Caki2 (cell line): ENCODE measurements at places on chromosomes 7 and 10. TPM values are rescaled to one million over a fixed set of nuclear protein-coding genes. Genes with fewer than 3 reads are reported as not detected.

DNA sequence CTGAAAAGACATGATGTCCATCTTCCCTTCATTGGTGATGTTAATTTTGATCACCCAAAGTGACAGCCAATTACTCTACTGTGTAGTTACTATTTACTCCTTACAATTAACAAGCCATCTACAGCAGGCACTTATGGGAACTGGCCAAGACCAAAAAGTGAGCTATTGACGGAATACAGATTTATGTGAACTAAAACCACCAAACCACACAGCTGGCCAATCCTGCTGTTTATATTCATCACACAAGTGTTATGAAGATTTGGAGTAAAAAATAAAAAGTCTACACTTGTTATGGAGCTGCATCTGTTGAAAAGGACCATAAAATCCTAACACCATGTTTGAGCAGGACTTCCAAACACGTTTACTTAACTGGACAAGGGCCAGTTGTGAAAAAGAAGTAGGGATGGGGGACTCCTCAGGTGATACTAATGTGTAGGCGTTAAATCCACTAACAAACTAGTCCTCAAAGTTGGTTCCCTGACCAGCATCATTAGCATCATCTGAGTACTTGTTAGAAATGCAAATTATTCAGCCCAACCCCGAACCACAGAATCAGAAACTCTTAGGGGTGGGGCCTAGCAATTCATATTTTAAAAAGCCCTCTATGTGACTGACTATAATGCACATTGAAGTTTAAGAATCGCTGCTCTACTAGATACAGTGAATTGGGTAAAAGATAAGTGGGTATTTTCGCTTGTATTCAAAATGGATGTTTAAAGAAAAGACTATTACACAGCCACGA lies 11.6 kb downstream of the MCMBP start:
- no peak for DNase-seq

- peak; percentile 86 for DNase-seq
Observed at GRCh38 chr10:52864201-52865106, 91.9 kb upstream of the MBL2 start.

DNA sequence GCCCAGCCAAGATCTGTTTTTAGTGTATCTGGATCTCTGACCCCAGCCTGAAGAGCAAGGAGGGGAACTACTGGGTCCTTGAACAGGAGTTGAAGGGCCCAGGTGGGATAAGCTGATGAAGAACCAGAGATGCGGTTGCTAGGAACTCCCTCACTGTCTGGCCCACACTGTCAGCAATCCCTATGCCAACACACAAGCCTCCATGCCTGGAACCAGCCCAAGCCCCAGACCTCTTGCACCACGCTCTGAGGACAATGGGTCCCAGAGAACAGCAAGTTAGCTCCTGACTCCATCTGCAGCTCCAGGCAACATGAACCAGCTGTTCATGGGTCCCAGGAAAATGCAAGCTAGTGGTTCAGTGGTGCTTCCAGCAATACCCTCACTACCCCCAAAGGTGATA lies 2.4 kb downstream of the NAT16 start:
- no peak for DNase-seq

Gene UPK3B
- total RNA-seq: 0.64 and 2.5 TPM in 2 replicates

GRCh38 chr7:76073335-76073990 lies 25.6 kb downstream of the MDH2 start:
- DNase-seq: no peak

DNA sequence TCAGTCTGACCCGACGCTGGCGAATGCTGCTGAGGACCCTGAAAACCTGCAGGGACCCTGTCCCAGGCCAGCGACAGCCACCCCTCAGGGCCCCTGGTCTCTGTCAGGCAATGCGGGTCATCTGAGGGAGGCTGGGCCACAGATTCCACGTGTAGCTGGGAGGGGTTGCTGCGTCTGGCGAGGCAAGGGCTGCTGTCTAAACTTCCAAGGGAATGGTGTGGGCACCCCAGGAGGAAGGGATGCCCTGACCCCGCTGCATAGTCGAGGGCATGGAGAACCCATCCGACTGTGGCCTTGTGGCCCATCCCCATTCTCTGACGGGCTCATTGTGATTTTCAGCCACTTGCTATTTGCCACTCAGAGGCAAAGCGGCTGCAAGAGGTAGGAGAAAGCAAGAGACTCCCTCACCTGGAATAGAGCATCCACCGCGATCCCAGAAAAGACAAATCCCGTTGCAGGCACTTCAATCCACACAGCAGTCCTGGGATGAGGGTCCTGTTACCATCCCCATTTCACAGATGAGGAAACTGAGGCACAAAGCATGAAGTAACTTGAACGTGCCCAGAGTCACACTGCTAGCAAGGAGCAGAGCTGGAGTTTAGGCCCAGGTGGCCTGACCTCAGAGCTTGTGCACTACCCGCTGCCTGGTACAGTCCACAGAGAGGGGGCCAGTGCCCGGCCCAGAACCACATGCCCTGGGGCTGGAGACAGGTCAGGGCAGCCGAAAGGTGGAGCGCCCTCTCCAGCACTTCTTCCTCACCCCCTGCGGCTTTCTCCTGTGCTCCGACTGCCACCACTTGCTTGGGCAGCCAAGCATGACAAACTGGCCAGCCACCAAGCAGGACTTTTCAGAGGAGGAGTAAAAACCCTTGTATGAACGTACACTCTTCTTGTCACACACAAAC lies 163.8 kb upstream of the KLF14 start:
- DNase-seq: peak; percentile 92

- DNase-seq: no peak
Observed at GRCh38 chr7:135661311-135662122, 797 bp upstream of the STMP1 start.

DNA sequence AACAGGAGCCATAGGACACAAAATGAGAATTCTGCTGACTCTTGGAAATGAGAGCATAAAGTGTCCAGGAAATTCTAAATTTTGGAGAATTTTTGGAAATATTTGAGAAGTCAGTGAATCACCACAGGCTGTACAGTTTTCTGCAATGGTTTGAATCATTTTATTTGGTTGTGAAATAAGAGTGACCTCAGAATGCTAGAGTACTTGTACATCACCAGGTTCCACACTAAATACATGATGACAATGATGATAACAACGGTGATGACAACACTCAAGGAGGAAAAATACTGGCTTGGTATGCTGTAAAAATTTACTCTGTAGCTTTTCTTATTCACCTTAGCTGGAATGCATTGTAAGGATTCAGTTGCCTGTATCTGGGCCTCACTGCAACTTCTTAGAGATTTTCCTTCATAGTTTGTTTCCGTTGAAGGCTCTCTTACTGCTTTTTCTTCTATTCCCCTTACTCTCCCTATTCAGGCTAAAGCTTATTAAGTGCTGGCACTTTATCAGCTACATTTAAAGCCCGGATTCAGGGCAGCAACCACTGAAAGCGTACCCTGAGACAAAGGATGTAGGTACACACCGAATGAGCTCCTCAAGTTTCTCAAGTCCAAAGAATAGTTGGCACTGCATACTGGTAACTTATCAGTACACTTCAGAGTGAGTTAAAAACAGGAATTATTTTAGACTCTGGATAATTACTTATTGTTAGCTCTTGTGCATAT lies 30.2 kb upstream of the NME8 start:
- no peak for DNase-seq

DNA sequence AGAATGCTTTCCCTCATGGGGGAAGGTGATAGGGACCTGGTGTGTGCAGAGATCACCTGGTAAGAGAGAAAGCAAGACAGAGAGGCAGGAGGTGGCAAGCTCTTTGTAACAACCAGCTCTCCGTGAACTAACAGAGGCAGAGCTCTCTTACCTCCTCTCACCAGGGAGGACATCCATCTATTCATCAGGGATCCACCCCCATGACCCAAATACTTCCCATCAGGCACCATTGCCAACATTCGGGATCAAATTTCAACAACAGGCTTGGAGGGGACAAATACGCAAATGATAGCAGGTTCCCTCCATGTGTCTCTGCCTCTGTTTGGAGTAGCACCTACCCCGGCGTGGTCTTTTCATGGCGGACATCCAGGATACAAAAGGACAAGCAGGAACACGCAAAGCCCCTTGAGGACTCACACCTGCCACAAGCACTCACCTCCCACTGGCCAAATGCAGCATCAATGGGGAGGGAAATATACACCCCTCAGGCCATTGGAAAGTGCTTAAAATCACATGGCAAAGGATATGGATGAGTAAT lies 431.2 kb upstream of the AUTS2 start:
- no peak for DNase-seq

Gene SUGCT
- 6.8 and 9.7 TPM in 2 replicates for total RNA-seq

Gene KLHDC10
- 15.0 and 17.8 TPM in 2 replicates for total RNA-seq

DNA sequence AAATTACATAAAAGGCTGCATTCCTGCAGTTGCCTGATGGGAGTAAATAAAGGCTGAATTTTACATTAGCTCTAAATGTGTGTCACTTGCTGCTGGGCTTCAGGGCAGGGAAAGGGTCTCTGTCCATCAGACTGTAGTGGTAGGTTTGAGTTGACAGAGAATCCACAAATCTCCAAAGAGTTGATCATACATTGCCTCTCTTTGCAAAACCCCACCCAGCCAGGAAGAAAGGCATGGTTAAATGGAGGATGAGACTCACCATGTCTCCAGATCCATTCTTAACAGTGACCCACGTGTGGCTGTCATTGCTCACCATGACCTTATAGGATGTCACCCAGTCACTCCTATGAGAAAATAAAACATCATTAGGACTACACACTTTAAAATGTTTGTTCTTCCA lies 92.8 kb downstream of the CPXM2 start:
- DNase-seq: no peak

DNA sequence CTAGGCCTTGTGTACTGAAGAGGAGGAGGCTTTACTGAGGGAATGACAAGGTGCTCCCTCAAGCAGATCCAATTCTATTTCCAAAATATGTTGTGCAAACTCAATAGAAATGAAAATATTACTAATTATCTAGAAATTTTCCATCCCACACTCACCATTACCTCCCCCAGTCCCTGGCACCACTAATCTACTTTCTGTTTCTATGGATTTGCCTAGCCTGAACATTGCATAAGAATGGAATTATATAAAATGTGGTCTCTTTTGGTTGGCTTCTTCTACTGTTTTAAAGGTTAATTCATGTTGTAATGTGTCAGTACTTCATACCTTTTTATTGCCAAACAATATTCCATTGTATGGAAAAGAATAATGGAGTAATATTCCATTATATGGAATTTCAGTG lies 18.7 kb upstream of the NUB1 start:
- DNase-seq: no peak

Gene SLC18A3
- not detected in 2 replicates for total RNA-seq

GRCh38 chr7:134449680-134450079 lies 9.2 kb downstream of the AKR1B1 start:
- DNase-seq: no peak

GRCh38 chr10:649798-650440 lies 39.5 kb downstream of the DIP2C start:
- peak; percentile 23 for DNase-seq

- no peak for DNase-seq
Observed at GRCh38 chr7:50166997-50167965, 74.2 kb upstream of the ZPBP start.

Gene TFPI2
- 149 and 189 TPM in 2 replicates for total RNA-seq

DNA sequence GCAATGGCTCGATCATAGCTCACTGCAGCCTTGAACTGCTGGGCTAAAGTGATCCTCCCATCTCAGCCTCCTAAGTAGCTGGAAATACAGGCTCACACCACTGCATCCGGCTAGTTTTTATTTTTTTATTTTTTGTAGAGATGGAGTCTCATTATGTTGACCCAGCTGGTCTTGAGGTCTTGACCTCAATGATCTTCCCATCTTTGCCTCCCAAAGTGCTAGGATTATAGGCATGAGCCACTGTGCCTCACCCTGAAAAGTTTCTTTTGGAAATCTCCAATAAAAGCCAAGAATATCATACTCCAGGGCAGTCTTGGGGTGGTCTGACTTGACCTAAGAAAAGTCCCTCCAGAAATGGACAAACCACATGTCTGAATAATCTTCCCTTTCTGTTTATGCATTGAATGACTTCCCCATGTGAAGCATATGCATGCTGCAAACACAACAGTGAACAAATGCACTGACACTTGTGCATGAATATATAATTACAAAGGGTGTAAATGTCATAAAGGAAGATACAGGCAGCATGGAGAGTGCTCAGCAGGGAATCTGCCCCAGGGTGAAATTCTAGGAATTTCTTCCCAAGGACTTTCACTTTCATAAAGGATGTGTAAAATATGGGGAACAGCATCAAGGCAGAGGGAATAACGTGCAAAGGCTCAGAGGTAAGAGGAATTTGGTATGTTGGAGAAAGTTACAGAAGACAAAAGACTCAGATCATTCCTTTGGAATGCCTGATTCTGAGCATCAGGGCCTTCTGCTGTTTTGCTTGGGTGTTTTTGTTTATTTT lies 142.4 kb upstream of the LYZL1 start:
- no peak for DNase-seq

Gene STEAP2
- total RNA-seq: 2.3 and 7.8 TPM in 2 replicates

DNA sequence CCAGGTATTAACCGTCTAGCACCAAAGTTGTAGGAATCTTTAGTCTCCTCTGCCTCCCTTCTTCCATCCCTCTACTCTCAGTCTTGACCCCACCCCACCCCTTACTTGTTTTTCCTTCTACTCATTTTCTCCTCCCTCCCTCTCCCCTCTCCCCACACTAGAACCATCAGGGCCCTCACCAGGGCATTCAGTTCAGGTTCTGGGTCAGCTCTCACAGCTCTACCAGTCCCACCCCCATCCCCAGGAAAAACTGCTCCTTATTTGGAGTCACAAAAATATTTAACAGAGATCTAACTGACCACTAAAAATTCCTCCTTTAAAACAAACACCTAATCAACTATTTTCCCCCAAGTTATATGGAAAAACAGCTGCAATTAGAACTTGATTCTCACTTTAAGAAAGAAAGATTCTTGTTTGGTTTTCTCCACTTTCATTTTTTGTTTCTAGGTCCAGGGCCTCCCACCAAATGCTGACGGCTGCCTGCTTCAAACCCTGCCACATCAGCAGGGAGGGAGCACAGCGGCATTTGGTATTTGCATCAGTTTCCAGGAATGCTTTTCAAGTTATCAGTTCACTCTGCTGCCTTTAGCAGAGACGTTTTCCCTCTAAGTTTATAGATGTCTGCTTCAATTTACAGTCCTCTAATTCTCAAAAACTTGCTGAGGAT lies 2.8 kb upstream of the COL1A2 start:
- DNase-seq: no peak

GRCh38 chr7:5693529-5693928 lies 87.9 kb downstream of the RNF216 start:
- peak; percentile 66 for DNase-seq
